IPS DF 6.9 (cell line): ENCODE measurements at places on chromosomes 2 and 18.

GRCh38 chr2:100394111-100394641, 23.3 kb downstream of the CHST10 start:
- DNase-seq, result no peak

DNA sequence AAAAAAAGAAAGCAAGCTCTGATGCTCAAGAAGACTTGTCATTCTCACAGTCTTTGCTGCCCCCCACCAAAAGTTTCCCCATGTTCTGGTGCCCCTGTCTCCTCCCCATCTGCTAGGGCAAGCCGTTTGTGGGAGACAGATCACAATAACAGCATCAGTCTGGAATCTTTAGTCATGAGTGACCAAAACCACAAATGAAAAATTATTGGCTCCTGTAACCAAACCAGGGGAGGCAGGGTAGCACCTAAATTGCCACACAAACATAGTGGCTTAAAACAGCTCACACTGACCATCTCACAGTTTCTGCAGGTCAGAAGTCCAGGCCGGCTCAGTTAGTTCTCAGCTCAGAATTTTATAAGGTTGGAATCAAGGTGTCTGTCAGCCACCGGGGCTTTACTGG, 9.1 kb upstream of the B3GNT7 start:
- no peak for DNase-seq

GRCh38 chr2:67295851-67296250, 101.3 kb upstream of the ETAA1 start:
- DNase-seq, result no peak

DNA sequence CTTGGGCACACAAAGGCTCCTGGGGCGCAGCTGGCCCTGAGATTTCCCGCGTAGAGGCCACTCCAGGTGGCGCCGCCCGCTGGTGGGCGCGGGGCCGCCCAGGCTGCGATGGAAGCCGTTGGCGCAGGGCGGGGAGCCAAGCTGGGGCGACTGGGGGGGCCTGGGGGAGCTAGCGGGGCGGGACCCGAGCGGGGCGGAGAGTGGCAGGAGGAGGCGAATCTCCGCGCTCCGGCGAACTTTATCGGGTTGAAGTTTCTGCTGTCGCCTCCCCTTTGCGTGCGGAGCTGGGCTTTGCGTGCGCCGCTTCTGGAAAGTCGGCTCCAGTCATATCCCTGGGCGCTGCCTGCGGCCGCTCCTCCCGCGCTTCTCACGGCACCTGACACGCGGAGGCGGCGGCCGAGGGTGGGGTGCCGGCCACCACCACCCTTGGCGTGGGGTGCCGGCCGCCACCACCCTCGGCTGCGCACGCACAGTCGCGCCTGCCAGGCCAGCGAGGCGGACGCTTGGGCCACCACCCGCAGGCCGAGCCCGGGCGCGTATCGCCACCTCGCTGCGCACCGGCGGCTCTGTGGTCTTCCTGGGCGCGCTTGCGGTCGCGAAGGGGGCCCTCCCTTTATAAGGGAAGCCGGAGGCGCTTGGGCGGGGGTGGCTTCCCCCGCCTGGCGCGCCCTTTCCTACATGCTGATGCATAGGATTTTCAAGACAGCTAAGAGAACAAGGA, 919 bp upstream of the CYP1B1 start:
- no peak for DNase-seq

DNA sequence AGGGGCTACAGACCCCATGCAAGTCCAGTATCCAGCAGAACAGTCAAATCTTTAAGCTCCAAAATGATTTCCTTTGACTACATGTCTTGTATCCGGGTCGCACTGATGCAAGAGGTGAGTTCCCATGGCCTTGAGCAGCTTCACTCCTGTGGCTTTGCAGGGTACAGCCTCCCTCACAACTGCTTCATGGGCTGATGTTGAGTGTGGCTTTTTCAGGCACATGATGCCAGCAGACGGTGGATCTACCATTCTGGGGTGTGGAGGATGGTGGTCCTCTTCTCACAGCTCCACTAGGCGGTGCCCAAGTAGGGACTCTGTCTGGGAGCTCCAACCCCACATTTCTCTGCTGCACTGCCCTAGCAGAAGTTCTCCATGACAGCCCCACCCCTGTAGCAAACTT, 208.4 kb downstream of the INSIG2 start:
- no peak for DNase-seq

DNA sequence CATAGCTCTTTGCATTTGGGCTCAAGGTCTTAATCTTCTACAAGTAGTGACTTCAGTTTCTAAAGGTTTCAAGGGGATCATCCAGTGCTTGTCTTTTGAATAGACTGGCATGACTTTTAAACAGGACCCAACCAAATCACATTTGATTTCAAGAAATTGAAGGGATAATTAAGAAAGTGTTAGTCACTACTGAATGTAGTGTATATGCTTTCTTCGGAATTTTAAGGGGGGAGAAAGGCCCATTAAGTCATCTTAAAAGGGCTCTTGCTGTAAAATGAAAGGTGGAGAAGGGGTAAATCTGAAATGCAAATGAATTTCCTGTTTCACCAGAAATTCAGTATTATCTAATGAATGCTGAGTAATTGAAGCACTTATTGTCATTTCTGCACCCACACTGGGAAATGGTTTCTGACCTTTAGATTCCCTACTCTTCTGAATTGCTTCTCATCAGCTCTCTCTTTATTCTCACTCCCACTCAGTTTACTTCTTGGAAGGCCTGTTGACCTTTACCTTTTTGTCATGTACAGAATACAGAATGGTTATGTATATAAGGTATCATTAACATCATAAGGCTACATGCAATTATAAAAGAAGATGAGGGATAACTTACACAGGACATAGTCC, 241.4 kb downstream of the SLC8A1 start:
- peak; percentile 9 for DNase-seq

DNA sequence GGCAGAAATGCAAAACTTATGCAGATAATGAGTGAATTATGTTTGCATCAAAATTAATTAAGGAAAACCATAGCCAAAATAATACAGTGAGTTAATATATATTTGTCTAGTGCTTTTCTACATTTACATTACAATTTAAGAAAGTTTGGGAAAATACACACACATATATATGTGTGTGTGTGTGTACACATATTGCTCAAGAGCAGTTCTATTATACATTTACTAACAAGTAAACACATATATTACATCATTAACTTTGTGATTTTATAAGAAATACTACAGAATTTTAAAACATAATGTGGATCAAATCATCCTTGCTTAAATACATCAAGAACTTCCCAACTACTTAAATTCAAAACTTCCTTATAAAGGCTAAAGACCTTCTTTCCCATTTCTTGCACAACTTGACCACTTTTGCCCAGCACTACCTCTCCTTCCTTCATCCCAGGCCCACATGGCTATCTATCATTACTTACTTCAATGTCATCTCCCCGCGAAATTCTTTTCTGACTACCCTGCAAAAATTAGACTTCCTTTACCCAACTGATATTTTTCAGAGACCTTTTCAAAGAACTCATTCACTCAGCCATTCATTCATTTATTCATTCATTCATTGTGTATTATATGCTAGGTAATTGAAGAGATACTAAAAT, 68.4 kb downstream of the COL5A2 start:
- DNase-seq, result no peak

- DNase-seq, result no peak
These were observed 51.6 kb downstream of the BMP10 start for GRCh38 chr2:68819556-68819955.

GRCh38 chr2:130302164-130302886, 40.4 kb upstream of the IMP4 start:
- no peak for DNase-seq

DNA sequence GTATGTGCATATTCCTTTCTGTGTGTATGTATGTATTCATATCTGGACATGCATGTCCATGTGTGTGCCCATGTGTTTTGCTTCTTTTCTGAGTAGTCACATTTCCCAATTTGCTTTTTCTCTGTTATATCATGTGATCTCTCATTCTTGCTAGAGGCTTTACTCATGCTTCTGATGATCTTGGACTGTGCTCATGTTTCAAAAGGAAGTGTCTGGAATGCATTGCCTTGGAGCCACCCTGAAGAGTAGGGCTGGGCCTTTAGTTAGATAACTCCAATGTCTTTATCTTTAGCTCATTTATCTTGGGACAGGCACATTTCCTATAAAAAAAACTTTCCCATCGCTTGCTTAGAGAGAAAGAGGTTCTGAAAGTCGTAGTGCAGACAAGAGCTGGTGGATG, 859.2 kb downstream of the CNTNAP5 start:
- DNase-seq, result no peak

DNA sequence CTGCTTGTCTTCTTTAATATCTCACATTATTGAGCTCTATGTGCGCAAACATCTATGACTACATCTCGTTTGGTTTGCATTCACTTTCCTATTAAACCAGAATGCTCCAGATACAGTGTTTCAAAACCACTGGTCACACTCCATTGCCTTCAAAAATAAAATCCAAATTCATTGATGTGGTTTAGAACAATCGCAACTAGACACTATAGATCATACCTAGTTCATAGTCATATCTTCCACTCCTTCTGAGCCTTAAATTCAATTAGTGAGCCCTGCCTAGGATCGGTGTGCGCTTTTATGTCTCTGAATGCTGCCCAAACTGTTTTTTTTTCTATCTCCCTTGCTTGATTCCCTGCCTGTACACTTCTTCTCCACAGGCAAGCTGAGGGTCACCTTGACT, 238.5 kb upstream of the RGPD4 start:
- DNase-seq, result no peak

- DNase-seq, result no peak
These were observed 22.9 kb downstream of the TGIF1 start for GRCh38 chr18:3472681-3473544.

DNA sequence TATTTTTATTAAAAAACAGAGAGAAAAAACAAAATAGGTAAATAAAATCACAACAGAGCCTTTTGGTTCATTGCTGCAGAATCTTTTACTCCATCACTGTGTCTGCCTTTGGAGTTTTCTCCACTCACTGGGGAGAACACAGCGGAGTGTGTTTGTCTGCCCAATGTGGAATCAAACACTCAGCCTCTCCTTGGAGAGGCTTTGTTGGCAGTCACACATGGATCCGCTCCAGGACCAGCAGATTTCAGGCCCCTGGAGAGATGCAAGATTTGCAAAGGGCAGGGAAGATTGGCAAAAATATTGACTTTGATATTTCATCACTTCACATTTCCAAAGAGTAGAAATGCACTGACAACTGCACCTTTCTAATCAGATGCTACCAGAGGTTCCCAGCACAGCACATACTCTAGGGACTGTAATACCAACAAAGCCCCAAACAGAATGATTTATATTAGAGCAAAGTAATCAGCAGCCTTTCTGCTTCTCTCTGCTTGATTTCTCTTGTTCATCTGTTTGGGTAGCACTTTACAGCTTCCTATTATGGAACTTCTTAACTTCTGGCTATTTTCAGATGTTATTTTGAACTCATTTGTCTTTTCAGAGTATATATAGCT, 1898.8 kb upstream of the PIK3C3 start:
- no peak for DNase-seq

DNA sequence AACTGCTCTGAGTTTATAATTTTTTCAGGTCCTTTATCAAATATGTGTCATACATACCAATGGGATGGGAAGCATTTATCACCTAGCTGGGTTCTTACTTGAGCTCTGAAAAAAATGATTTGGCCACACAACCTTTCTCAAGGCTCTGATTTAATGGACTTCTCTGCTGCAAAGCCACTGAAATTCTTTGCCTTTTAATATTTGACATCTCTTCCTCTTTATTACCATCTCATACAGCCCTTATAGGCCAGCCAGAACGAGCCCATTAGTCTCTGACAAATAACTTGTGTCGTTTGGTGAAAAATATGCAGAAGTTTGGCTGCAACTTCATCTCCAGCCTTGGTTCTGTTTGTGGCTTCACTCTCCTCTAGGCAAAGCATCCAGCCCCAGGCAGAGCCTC, 249.1 kb downstream of the ATAD2B start:
- no peak for DNase-seq

DNA sequence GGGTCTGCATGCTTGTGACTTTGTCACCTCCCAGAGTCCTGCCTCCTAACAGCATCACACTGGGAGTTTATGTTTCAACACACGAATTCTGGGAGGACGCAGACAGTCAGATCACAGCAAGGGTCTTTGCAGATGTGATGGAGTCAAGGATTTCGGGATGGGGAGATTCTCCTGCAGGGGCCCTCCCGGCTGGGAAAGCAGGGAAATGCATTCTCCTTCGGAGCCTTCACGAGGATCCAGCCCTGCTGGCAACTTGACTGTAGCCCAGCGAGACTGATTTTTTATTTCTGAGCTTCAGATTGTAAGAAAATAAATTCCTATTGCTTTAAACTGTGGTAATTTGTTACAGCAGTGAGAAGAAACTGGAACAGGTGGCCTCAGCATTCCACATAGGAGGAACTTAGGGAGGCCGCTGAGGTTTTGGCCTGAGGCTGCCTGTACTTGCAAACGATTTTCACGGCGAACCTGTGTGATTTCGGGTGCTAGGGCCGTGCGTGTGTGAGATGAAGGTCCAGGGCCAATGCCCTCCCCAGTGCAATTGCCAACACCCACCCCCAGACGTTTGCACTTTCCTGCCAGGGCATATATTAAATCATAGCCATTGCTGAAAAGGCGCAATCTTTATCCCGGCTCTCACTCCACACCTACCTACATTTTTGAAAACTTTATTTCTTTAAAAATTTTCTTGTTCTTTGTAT, 79.8 kb downstream of the ASB1 start:
- DNase-seq, result no peak

- DNase-seq, result no peak
These were observed 194.8 kb downstream of the AGPS start for GRCh38 chr2:177587371-177587770.

GRCh38 chr2:20552847-20553246, 98.1 kb downstream of the HS1BP3 start:
- no peak for DNase-seq

DNA sequence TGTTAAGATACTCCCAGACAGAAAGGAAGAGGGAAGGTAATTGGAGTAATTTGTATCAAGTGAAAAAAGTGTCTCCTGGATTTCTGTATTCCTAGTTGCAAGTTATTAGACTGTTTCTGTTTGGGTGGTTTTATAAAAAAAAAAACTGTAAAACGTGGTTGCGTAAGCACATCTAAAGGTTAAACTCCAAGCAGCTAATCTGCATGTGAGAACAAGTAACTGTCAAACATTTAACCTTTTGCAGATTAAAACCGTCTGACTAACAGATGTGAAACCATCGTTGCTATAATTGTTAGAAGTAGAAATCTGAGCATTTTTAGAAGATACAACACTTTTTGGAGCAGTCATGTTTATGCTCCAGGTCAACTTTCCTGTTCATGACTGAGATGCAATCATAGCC, 72.3 kb downstream of the AFF3 start:
- DNase-seq, result no peak

- DNase-seq, result no peak
These were observed 6.4 kb downstream of the CDC42EP3 start for GRCh38 chr2:37665043-37665442.
